ENCODE measurements at places on chromosomes 7 and 10. TPM values are rescaled to one million over a fixed set of nuclear protein-coding genes. Genes with fewer than 3 reads are reported as not detected.

- H3K4me3 ChIP-seq = no peak overlapping the region
- peaks cover 8% of the 10 kb centered on the region for H3K36me3 ChIP-seq
- H3K4me1 ChIP-seq = peaks cover 19% of the 10 kb centered on the region
Observed at GRCh38 chr7:39754326-39755120, 131.2 kb downstream of the RALA start.

DNA sequence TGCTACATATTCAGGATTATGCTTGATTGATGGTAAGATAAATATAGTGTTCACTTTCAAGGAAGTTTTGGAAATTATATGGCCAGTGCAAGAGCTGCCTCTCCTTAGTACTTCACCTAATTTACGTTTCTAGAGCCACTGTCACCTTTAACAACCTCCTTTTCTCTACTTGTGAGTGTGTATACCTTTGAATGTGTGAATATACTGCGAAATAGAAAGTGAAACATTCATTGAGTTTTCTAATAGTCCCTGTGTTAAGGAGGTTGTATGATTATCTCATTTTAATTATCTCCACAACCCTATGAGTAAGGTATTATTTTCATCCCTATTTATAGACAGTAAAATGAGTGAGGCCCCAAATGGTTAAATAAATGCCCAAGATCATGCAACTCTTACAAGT is 1050.5 kb downstream of the XPNPEP1 start:
- no peaks in the 10 kb centered on the region for H3K4me1 ChIP-seq
- H3K27me3 ChIP-seq = no peaks in the 10 kb centered on the region
- no peak overlapping the region for H3K27ac ChIP-seq
- DNase-seq = no peak
- H3K36me3 ChIP-seq = no peaks in the 10 kb centered on the region

DNA sequence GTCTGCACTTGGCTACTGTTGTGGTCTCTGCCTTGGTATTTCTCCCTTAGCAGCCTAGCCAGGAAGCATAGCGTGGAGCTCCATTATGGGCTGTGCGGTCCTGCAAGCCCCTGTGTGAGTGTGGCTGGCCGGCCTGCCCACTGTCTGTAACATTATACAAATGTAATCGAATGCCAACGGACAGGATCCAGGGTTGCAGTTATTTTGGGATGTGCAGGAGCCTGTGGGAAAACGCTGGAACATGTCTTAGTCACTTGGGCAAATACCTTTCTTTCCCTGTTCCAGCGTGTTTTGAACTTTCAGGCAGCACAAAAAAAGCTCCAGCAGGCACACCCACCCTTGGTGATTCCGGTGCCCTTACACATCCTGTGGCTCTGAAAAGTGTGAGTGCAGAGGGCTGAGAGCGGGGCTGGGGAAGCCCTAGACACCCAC is 29.5 kb downstream of the BAG3 start:
- no peaks in the 10 kb centered on the region for H3K27me3 ChIP-seq
- H3K4me3 ChIP-seq = no peak overlapping the region
- H3K4me1 ChIP-seq = peaks cover 20% of the 10 kb centered on the region

DNA sequence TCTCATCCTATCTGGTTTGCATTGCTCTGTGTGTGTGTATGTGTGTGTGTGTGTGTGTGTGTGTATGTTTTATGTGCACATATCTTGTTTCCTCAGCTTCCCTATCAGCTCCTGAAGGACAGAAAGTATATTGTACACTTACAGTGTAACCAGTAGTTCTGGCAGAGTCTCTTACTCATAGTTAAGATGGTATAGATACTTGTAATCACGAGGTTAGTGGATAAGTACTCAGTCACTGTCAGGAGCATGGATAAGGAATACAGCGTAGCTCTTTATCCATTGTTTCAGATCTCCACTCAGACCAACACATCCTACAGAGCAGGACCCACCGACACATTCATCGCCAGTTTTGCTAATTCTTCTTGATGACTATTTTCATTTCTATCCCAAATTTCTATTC is 275.0 kb downstream of the TSPAN12 start:
- H3K4me1 ChIP-seq = no peaks in the 10 kb centered on the region
- H3K4me3 ChIP-seq = no peak overlapping the region

GRCh38 chr7:69213878-69214277 is 384.4 kb upstream of the AUTS2 start:
- H3K27ac ChIP-seq = no peak overlapping the region
- no peak for DNase-seq
- no peaks in the 10 kb centered on the region for H3K4me1 ChIP-seq
- no peak overlapping the region for H3K4me3 ChIP-seq

GRCh38 chr10:45470098-45471012 is 96.3 kb downstream of the ALOX5 start:
- H3K27ac ChIP-seq = peak overlapping the region; percentile 78
- no peaks in the 10 kb centered on the region for H3K36me3 ChIP-seq
- peaks cover 26% of the 10 kb centered on the region for H3K4me1 ChIP-seq
- H3K4me3 ChIP-seq = peak overlapping the region; percentile 1

DNA sequence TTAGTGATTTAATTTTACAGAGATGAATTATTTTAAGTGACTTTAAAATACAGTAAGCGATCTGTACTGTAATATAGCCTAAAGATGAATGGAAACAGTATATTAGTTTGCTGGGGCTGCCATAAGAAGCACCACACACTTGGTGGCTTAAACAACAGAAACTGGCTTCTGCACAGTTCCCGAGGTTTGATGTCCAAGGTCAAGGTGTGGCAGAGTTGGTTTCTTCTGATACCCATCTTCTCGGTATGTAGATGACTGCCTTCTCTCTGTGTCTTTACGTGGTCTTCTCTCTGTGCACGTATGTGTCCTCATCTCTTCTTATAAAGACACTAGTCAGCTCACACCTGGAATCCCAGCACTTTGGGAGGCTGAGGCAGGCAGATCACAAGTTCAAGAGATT is 64.0 kb upstream of the KMT2E start:
- no peak overlapping the region for H3K4me3 ChIP-seq
- H3K27ac ChIP-seq = no peak overlapping the region
- no peak for DNase-seq
- peaks cover 39% of the 10 kb centered on the region for H3K4me1 ChIP-seq
- H3K36me3 ChIP-seq = peaks cover 5% of the 10 kb centered on the region
- H3K27me3 ChIP-seq = no peaks in the 10 kb centered on the region

SLC16A12 gene
- total RNA-seq = not detected

FOXI2 gene
- total RNA-seq = not detected

UCMA gene
- not detected for total RNA-seq

ITPRID1 gene
- total RNA-seq = not detected
